ENCODE measurements at places on chromosomes 2 and 18.

DNA sequence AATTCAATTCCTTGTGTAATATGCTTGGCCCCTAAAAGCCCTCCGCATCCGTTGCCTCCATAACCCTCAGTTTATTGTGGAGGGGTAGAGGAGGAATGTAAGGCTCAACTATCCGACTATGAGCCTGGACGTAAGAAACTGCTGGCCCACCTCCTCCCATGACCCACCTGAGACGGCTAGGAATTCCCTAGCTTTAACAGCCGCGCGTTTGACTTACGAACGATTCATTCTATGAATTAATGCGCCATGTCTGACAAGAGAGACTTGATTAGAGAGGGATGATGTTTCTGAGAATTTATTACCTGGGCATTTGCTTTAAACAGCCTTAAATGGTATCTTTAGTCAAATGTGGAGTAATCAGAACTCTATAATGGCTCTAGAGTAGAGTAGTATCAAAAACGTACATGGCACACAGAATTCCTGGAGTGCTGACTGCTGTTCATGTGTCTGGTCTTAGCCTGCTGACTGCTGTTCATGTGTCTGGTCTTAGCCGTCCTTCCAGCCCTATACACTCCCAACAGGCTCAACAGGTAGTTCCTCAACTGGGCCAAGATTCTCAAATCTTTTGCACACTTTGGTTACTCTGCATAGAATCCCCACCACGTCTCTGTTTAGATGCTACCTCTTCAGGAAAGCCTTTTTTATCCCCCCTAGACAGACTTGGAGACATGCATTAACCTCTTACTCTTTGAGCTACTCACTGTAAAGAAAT lies 899 bp upstream of the GFPT1 start:
- DNase-seq = no peak

DNA sequence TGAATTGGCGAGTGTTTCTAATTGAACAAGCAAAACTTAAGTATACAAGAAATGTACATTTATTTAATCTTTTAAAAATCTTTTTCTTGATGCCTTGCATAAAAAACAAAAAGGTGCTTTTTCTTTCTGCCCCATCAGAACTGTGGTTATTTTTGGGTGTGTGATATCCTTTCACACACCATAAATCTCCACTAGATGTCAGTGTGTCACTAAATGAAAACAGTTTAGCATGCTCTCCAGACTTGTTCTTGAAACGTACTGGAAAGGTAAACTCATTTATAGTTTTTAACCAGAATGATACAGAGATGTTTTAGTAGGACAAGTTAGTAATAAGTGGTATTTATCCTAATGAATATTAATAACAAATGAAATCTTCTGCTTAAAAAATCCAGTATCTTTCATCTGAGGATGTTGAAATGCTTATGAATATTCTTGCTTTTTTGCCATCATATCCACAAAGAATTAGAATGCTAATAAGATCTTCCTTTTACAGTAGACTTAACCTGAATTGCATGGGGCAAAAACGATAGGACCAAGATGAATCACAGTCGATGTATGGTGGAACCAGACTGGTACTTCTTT lies 96.8 kb downstream of the UBE2E3 start:
- DNase-seq = no peak

GRCh38 chr2:197217541-197217940 lies 93.0 kb downstream of the ANKRD44 start:
- no peak for DNase-seq

DNA sequence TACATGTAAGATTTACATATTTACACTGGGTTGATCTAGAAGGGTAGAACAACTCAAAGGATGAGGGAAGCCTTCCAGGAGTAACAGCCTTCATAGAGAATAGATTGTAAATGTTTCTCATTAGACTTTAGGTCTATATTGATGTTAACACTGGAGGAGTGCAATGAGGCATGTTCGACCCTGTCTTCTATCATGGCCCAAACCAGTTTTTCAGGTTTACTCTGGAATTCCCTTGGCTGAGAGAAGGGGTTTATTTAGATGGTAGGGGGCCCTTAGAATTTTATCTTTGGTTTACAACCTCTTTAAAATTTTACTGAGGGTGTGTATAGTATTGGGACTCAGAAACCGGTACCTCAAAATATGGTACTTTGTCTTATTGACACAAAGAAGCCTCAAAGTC lies 634.9 kb upstream of the PIK3C3 start:
- DNase-seq = no peak

GRCh38 chr2:241796610-241797138 lies 12.3 kb upstream of the NEU4 start:
- no peak for DNase-seq

Measured in right hindlimb (tissue), 1 donor.